ENCODE measurements at places on chromosomes 5 and 9.

GRCh38 chr5:148542812-148543211 lies 111.5 kb downstream of the HTR4 start:
- DNase-seq: no peak

DNA sequence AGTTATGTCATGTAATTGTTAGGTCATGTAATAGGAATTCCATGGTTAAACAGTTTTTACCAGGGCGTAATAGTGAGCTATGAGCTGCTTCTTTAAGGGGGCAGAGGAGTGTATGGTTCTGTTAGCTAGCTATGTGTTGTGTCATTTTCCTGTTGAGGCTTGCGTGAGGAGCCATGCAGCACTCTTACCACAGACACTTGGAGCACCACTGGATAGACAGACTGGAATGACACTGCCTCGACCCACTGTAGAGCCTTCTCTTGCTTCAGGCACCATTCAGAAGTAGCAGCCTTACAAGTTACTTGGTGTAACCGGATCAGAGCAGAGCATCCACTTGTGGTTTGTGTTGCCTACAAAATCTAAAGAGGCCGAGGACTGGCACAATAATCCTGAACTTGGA lies 28.3 kb upstream of the STOM start:
- DNase-seq: peak; percentile 91

GRCh38 chr5:54108136-54108535 lies 202.2 kb downstream of the ARL15 start:
- DNase-seq: no peak

DNA sequence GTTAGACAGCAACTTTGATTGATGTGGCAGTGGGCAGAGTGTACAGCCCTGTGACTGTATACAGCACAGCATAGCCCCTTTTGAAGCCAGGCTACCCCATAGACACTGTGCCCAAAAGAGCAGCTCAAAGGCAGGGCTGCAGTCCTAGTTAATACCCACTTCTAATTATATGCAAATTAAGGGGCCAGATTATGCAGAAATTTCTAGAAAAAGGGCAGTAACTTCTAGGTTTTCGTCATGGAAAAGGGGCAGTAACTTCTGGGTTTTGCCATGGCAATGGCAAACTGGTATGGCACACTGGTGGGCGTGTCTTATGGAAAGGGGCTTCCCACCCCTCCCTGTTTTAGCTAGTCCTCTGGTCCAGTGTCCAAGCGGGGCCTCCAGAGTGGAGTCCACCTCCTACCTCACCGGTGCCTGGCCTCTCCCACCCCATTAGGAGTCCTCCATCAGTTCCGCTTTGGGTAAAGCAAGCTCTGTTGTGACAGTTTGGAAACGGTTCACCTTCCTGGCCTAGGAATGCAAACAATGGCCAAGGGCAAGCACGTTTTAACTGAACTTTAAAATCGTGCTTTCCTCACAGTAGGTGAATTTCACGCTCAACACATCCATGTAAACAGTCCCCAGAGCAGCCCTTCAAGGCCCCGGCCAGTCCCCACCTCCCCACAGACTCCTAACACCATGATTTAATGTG lies 5.6 kb downstream of the ADAMTS13 start:
- DNase-seq: no peak

DNA sequence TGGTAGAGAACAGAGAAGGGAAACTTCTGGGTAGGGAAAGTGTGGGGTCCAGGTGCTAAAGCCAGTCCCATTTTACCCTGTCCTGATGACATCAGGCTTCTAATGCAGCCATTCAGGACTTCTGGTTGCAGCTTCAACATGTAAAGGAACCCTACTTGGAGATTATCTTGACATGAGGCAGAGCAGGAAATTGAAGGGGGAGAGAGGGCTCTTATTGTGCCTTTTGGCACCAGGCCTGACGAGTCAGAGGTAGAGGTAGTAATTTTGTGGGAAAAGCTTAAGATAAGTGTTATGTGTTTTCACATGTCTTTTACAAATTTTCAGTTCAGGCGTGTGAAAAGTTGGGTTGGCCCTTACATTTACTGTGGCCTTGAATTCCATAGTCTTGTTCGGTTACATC lies 102.4 kb upstream of the APC start:
- DNase-seq: no peak

Measured in fibroblast of pulmonary artery (primary cell).